Stimulated activated naive B cell treated with anti-CD40 and anti-IgM and Interleukin-4, amounts not matched to agents 10 μg/mL and 1 μg/mL and 100 μg/mL, for 72 hours (primary cell): ENCODE measurements at places on chromosomes 2 and 18.

- DNase-seq: no peak
These were observed 52.1 kb downstream of the PTGR3 start for GRCh38 chr18:75156831-75157230.

DNA sequence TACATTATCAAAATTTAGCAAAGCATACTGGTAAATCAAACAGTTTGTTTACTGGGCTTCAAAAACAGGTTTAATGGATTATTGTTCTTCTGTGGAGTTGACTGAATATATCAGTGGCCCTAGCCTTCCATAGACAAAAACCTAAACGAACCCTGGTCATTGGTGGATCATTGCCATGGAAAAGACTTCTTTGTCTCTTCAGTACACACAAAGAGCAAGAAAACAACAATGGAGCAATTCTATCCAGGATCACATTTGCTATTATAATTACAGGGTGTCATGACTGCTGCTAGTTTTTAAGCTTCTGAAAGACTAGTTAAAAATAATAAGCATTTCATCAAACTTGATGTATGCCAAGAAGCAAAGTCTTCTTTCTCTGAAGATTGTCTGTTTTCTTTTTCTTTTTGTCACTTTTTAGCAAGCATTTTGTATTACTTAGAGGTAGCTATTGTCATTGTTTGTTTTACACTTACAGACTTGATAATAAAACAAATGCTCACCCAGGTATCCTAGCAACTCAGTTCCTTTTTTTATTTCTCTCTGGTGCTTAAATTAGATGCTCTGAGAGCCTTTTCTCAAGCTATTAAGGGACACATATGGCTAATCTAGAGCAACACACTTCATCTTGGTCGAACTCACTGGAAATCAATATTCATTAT is 1228.7 kb upstream of the DDX18 start:
- no peak for DNase-seq

DNA sequence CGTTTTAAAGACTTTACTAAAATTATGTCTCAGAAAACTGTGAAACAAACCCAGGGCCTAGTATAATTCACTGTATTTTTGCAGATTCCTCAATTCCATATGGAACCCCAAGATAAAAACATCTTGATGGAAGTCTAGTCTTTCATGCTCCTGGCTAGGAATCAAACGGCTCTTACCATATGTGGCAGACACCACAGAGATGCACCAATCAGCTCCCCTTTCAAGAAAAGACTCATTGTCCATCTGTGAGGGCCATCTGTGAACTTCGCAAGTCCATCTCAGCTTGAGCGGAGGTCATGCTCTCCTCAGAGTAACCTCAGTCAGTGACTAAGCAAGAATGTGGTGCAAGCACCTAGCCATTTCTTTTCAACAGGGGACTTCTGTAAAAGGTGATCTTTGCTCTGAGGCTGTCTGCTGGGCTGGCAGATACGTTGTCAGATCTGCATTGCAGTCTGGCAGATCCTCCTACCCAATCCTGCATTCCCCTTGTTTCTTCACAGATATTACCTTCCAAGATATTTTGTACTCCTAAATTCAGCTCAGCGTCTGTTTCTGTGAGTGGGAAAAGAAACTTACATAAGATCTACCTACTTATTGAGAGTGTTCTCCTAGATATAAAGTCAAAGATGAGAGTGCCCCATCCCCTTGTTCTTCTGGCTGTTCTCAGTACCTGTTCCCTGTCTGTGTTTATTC is 419.3 kb downstream of the SPAG16 start:
- DNase-seq: no peak

DNA sequence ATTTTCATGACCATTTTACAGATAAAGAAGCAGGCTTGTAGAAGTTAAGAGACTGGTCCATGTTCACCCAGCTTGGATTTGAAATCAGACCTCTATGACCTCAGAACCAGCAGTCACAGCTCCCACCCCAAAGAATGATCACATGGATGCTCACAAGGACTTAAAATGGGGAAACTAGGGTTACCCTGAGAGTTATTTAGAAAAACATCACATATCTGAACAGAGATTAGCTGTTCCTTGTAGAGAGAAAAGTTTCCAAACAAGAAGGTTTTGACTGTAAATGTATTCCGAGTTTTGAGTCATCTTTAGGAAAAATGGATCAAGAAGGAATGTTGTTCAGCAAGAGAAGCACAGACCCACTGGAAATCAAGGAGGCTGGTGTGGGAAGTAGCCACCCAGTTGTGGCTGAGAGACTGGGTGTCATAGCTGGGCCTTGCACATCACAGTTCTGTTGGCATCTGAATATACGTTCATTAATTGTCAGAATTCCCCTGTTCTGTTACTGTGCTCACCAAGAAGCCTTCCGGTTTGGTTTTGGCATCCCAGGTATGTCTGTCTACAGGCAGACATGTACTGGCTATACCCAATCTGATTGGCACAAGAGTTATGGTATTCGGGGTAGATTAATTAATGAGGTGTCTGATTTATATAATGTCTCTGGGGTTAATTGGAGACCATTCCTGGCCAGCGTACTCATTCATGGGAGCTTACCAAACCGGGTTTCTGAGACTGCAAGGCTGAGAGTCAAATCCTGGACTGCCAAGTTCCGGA is 371.8 kb upstream of the SLC14A2 start:
- DNase-seq: no peak
